ENCODE measurements at places on chromosomes 5 and 9. TPM values are rescaled to one million over a fixed set of nuclear protein-coding genes. Genes with fewer than 3 reads are reported as not detected.

CACNA1B gene
- not detected for polyA plus RNA-seq

TRPM3 gene
- polyA plus RNA-seq, result not detected

PCDHB14 gene
- not detected for polyA plus RNA-seq

PDE6A gene
- not detected for polyA plus RNA-seq

DDX4 gene
- polyA plus RNA-seq, result not detected

SARDH gene
- not detected for polyA plus RNA-seq

VAV2 gene
- 5.7 TPM for polyA plus RNA-seq

GGTA1 gene
- 1.5 TPM for polyA plus RNA-seq

SUSD3 gene
- 56.1 TPM for polyA plus RNA-seq

CTSV gene
- not detected for polyA plus RNA-seq

DYNC2I2 gene
- 36.8 TPM for polyA plus RNA-seq
